NCI-H526 treated with DMSO at 0.1 percent for 48 hours (cell line): ENCODE measurements at places on chromosomes 13 and 19.

DNA sequence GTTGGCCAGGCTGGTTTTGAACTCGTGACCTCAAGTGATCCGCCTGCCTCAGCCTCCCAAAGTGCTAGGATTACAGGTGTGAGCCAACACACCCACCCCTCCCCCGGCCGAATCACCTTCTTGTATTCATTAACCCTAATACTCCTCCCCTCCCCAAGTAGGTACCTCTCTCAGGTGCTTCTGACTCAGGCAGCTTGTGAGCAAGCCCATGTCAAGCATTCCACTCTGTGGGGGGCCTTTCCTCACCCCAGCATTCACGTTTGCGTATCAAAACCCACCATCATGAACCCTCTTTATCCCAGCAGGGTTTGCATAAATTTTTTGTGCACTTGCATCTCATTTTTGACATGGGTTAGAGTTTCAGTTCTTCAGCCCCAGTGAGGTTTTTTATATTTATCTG is 23.6 kb upstream of the RFXAP start:
- DNase-seq, result no peak

- no peak for DNase-seq
These were observed 15.4 kb downstream of the TMEM161A start for GRCh38 chr19:19122902-19123301.

- no peak for DNase-seq
These were observed 710.7 kb upstream of the SGCG start for GRCh38 chr13:22470075-22470474.

DNA sequence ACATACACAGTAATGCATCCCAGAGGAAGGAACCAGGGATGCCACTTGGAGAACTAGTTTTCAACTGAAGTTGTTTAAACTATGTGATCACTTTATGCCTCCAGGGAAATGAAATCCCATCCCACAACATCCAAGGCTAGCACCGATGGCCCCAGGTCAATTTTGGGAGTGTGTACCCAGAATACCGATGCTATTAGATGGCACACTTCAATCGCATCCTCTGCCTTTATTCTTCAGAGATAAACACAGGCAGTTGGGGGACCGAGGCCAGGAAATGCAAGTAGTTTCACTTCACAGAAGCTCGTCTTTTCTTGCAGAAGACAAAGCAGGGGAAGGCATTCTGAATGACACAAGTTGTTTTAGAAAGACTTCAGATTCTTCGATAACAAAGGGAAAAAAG is 13.8 kb downstream of the STK24 start:
- no peak for DNase-seq

GRCh38 chr19:5430237-5430636 is 25.0 kb upstream of the ZNRF4 start:
- no peak for DNase-seq

DNA sequence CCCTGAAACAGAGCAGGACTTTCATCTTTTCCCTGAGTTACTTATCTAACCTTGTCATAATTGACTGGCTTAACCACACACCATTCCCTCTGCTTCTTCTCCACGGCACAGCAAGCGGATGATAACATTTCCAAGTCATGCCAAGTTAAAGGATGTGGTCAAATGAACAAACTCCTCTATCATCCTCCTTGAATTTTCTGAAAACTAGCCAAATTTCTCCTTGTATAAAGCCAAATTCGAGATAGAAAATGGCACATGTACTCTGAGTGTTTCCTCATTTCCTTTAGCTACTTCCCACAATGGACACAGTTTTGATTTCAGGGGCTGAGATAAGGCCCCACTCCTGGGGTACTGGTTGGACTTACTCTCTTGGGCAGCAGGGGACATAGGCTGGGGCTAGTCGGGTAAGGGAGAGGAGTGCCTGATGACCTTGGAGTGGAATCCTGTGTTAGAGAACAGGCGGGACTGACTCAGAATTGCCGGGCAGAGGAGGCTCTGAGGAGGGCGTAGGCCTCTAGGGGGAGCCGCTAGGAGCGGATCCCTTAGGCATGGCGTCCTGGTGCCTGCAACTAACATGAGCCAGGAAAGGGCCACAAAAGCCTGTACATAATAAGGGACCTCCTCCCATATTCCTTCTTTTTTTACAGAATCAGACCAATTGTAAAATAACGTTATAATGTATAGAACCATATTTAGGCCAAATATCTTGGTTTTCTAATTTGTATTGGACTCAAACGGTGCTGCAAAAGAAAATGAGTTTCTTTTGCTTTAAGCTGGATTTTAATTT is 20.3 kb upstream of the TMTC4 start:
- DNase-seq, result peak; percentile 28

DNA sequence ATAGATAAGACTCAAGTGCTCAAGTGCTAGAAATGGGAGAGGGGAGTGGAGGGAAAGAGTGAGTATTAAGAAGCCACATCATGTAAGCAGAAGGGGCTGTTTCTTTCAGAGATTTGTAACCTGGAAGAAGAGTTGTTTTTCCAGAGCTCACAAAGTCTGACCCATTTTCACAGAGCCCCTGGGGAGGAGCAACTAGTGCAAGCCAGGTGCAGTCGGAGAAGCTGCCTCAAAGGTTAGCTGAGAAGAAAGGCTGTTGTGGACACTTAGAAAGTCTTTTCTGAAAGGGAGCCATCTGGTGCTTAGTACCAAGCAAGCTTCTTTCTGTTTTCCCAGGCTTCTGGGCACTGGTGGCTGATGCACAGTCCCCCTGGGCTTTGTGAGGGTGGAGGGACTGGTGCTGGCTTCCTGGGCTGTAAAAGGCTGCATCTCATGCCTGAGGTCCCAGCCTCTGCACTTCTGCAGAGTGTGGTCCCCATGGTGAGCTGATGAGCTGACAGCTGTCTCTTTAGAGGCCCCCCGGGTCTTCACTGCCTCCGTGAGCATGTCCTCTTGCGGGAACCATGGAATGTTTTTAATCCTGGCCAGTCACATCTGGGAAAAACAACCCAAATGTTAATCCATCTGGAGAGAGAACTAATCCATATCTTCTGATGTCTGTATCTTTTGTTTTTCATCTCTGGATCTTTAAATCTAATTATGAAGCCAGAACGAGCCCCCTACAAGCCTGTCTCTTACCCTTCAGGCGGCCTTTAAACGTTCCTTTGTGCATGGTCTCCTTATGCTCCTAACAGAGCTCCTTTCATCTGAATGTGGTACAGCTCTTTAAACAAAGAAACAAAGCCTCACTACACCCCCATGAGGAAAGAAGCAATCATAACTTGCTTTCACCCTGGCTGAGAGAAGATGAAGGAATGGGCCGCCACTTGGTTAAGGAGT is 40.2 kb downstream of the OLFM4 start:
- DNase-seq, result peak; percentile 25

GRCh38 chr19:54727562-54727961 is 3.3 kb downstream of the KIR3DL3 start:
- no peak for DNase-seq

GRCh38 chr19:3304871-3305423 is 61.4 kb upstream of the NFIC start:
- no peak for DNase-seq

- no peak for DNase-seq
These were observed 143.2 kb downstream of the POU4F1 start for GRCh38 chr13:78460176-78460575.

DNA sequence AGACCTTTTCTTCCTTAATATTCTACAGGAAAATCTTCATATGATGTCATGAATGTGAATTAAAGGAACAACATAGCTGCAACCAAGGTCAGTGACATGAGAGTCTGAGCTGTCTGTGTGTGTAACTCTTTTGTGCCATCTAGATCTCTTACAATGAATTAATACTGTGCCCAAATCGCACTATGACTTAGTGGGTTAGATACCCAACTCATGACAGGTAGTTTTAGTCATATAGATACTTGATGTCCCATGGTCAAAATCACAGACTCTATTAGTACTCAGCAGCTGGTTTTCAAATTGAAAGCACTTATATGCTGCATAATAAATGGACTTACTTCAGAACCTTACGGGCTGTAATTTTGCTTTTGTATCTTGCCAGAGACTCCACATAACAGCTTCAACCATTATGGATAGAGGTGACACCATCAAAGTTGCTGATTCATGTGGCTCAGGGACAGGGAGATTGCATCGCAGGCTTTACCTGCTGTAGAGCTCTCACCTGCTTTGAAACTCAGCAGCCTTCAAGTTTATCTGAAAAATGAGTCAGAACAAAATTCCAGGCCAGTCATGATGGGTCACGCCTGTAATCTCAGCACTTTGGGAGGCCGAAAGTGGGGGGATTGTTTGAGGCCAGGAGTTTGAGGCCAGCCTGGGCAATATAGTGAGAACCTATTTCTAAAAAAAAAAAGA is 12.3 kb upstream of the ZNF283 start:
- no peak for DNase-seq

DNA sequence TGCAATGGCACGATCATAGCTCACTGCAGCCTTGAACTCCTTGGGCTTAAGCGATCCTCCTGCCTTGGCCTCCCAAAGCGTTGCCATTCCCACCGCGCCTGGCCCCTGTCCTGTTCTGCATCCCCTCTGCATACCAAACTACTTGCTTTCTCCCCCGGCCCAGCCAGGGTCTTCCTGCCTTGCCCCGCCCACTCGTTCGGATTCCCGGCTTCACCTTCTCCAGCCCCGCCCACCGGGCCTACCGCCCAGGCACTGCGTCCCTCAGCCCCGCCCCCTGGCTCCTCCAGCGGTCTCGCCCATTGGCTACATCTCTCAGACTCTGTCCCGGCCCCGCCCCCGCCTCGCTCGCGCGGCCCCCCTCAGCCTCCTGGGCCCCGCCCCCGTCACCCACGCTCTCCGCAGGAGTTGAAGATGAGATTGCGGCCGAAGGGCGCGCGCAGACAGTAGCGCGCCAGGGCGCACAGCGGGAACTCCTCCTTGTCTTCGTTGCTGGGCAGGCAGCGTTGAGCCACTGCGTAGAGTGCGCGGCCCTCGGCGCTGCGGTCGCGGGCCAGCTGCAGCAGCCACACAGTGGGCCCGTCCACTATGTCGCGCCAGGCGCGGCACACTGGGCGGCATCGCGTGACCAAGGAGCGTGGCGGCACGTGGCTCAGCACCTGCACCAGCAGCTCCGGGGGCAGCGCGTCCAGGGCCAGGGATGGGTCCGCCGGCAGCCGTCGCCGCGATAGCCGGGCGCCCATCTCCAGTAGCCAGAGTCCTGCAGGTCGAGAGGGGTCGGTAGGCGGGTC is 19.0 kb downstream of the MRPS12 start:
- peak; percentile 86 for DNase-seq

- no peak for DNase-seq
These were observed 155.5 kb downstream of the TBC1D4 start for GRCh38 chr13:75326173-75327134.

- peak; percentile 46 for DNase-seq
These were observed 286.3 kb downstream of the POU4F1 start for GRCh38 chr13:78317030-78317429.

- DNase-seq, result no peak
These were observed 12.6 kb upstream of the F7 start for GRCh38 chr13:113092776-113093579.

DNA sequence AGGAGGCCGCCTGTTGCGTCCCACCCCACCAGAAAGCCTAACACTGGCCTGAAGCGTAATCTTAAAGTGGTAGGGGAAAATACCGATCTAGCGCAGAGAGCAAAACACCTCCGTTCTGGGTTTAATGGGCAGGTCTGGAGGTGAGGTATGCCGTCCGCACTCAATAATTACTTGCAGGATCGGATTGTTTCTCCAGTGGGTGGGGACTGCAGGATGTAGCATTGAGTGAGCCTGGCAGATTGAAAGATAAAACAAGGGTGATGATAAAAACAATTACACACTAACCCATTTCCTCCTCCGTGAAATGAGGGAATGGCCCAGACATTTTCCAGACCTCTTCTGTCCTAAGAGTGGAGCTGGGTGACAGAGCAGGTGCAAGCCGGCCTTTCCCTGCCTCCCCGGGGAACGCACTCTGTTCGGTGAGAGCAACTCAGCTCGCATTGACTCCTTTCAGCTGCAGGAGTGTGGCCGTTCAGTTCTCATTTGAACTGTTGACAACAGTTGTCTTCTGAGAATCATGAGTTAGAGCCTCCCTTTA is 110.2 kb upstream of the DOCK9 start:
- DNase-seq, result peak; percentile 95
